H7 (cell line): ENCODE measurements at places on chromosomes 1 and 21.

GRCh38 chr1:225426395-225427234 is 1.2 kb downstream of the LBR start:
- DNase-seq, result no peak

DNA sequence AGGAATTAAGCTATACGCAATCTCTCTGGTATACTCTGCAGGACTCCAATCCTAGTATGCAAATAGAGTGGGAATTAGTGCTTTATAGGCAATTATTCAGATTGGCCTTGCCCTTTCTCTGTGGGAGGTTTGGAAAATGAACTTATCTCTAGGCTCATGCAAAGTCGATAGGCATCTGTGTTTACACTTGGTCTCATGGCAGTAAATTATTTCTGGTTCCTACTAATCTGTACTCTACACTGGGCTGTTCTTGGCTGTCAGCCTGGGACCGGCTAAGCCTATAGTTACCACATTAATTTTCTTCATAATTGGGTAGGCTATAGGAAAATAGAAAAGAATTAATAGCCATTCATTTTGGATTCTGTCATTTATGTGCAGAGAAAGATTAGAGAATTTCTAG is 544.6 kb downstream of the AMY1C start:
- no peak for DNase-seq

GRCh38 chr21:42158846-42159245 is 60.1 kb upstream of the ABCG1 start:
- peak; percentile 42 for DNase-seq

GRCh38 chr21:33748903-33749302 is 106.6 kb downstream of the ITSN1 start:
- DNase-seq, result no peak

GRCh38 chr1:89382479-89382878 is 18.6 kb downstream of the GBP6 start:
- no peak for DNase-seq

DNA sequence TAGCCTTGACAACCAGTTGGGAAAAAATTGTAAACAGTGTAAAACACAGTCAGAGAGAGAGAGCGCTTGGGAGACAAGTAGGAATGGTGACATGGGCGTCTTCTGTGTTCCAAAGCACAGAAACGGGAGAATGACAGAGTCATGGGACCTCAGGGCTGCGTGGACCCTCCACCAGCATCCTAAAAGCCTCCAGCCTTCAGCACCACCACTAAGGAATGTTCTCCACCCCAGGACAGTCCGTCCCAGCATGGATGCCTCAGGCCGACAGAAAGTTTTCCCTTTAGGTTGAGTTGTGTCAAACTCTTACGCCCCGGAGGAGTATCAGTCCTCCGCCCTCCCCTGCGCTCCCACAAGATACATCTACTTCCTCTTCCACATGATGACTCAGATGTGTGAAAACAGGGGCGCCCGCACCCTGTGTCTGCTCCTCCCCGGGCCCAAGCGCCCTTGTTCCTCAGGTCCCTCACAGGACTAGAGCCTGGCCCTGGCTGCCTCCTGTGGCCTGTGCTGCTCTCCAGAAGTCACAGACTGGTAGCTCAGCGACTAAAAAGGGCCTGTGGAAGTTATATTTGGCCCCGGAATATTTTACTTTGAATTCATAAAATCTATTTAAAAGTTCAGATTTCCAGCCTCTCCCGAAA is 63.9 kb upstream of the EFHD2 start:
- DNase-seq, result no peak

DNA sequence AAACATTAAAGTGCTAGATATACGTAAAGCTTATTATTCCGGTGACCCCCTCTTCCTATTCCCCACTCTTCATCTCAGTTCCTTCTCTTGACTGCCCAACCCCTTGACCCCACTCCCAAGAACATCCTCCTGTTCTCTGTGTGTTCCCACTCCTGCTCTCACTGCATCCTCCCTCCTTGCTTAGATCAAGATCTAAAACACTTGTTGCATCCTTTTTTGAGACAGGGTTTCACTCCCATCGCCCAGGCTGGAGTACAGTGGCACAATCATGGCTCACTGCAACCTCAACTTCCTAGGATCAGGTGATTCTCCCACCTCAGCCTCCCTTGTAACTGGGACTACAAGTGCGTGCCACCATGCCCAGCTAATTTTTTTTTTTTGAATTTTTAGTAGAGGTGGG is 13.5 kb downstream of the ATP2B4 start:
- DNase-seq, result no peak

- peak; percentile 10 for DNase-seq
Measured at GRCh38 chr1:25874635-25875153, 814 bp downstream of the PAQR7 start.

GRCh38 chr1:203091761-203092330 is 6.0 kb upstream of the MYOG start:
- DNase-seq, result peak; percentile 10

DNA sequence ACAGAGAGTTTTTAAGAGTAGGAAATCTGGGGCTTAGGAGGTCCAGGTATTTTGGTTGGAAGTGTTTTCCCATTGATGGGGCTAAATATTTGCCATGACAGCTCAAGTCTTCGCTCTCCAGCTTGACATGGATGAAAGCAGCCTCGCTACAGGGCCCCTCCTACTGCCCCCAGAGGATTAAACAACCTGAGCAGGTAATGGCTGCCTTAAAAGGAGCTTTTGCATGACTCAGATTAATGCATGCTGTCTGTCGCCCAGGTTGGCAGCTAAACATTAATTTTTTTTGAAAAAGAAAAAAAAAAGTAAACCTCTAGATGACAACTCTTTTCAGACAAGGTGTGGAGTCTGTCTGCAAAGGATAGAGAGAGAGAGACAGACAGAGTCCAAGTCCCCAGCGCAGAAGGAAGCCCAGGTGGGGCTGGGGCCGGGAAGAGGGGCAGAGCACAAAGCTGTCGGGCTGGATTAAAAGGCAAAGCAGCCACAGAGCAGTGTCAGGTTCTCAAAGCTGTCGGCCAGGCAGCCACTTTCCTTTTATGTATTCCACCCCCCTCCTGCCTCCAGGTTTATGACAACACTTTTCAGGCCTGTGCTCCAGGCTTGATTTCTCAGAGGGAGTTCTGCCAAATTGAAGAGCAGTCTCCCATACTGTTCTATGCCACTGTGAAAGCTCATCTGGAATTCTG is 127.9 kb downstream of the CLIC6 start:
- DNase-seq, result peak; percentile 60

GRCh38 chr1:167076136-167076710 is 14.0 kb downstream of the GPA33 start:
- no peak for DNase-seq

GRCh38 chr1:94205639-94206038 is 31.7 kb downstream of the ARHGAP29 start:
- no peak for DNase-seq

GRCh38 chr1:15975358-15975804 is 520 bp downstream of the ZBTB17 start:
- peak; percentile 94 for DNase-seq

DNA sequence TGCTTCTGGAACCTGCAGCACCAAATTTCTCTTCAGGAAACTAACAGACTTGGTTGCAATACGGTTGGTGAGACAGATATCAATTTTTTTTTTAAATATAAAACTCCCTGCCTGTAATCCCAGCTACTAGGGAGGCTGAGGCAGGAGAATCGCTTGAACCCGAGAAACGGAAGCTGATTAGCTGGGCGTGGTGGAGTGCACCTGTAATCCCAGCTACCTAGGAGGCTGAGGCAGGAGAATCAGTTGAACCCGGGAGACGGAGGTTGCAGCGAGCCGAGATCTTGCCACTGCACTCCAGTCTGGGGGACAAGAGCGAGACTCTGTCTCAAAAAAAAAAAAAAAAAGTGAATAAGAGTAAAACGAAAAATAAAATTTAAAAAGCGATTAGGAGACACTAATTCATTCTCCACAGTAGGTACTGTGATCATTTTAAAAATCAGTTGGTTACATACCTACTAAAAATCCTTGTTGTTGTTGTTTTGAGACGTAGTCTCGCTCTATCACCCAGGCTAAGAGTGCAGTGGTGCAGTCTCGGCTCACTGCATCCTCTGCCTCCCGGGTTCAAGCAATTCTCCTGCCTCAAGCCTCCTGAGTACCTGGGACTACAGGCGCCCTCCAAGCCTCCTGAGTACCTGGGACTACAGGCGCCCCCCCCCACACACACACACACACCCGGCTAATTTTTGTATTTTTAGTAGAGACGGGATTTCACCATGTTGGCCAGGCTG is 796 bp upstream of the RBM8A start:
- no peak for DNase-seq

DNA sequence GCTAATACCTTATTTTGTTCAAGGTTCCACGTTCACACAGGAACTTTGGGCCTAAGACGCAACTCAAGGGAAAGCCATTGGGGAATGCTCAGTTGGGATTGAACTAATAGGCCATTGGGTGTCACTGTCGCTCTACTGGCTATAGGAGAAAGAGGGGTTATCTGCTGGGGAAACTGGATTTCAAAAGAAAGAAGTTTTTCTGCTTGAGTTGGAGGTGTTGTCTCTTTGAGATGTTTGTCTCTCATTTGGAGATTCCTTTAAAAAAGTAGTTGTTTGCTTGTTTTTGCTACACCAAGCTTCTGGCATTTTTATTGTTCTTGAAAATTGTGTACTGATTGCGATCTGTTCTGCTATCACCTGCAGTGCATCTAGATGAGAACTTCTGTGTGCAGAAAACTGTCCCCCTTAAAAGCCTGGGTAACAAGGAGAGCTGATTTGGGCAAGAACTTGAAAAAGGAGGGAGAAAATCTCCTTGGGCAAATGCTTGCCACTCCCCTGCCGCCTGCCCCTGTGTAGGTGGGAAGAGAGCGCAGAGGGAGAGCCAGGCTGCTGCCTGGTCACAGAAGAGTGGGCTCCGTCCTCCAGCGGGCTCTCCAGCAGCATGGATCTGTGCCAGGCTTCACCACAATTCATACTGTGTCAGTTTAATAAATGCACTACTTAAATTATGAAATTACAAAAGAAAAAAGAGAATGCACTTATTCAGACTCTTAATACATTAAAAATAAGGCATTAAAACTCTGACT is 39.9 kb downstream of the PEX14 start:
- peak; percentile 65 for DNase-seq

DNA sequence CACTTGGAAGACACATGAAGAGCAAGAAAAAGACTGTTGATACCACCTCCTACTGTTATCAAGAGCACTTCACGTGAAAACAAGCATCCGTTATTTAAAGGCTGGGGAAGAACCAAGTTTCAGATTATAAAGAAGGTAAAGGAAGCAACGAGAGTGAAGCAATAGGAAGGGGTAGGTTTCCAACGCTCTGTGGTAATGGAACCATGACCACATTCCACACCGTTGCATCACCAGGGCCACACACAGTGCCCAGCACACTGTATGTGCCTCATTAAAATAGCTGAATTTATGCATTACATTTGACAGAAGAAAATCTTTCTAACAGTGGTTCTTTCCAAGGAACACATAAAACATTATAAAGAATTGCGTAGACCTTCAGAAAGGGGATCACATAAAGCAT is 435.8 kb downstream of the MRPL39 start:
- no peak for DNase-seq

DNA sequence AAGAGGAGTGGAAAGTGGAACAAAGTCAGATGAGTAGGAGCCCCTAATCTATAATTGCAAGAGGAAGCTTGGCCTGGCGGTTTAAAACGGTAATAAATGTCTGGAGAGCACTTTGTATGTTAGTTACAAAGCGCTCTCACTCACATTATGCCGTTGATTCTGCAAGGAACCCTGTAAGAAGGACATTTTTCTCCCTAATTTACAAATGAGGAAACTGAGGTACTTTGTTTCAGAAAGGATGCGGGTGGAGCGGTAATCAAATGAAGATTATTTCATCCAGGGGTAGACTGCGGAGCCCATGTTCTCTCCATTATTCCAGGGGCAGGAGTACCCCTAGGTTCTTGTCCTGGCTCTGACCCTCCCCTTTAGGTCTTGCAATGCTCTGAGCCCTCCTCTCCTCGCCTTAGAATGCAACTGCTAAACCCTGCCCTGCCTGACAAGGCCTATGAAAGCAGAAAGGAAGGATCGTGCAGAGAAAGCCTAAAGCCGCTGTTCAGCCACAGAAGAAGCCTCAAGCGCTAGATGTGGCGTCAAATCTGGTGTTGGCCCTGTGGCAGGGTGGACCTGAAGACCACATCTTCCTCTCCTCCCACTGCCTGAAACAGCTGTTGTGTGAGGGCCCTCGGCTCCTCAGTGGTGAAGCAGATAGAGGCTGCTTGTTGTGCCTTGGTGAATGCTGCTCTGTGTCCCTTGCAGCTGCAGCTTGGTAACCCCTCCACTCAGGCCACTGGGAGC is 588 bp upstream of the PACC1 start:
- no peak for DNase-seq

DNA sequence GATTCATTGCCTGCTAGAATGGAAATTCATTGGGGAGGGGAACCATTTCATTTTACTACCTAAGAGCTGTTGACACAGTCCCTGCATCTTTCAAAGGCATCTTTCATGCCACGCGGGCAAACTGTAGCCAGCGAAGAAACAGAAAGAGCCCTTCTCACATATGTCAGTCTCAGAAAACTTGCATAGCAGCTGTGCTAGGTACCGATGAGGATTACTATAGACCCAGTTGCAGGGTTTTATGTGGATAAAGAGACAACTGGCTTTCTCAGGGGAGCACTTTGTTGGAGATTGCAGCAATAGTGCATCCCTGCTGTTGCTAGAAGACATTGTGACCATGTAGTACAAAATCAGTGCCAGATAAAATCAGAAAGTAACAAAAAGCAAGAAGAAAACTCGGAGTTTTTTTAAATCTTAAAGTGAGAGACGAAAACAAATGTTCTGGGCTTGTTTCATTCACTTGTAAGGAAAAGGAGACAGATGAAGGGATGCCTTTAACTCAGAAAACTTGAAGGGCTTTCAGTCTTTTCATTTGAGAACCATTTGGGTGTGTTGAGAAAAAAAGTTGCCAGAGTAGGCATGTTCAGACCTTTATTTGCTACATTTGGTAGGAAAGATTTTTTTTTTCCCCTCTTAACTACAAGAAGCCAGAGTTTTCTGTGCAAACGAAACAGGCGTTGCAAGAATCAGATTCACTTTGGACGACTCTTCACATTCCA is 804.1 kb downstream of the USP25 start:
- no peak for DNase-seq

GRCh38 chr21:32539378-32539777 is 45.9 kb downstream of the TCP10L start:
- DNase-seq, result no peak

DNA sequence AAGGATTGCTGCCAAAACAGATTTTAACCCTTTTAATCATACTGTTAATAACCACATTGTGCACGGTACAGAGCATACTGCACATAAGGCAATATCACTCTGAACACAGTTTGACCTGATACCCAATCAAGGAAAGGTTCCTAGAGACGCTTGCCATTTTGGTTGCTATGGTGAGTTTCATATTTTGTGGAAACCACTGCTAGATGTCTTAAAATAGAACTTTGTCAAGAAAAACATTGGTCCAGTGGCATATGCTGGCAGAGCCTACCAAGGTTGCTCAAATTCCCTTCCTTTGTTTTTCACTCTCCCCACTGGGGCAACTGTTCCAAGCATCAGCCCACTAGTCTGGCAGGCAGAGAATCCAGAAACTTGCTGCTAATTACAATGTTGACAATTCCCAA is 114.8 kb upstream of the DPYD start:
- DNase-seq, result no peak
